Lower lobe of right lung (tissue), 2 donors: ENCODE measurements at places on chromosomes 7 and 10.

GRCh38 chr10:91198781-91199180 is 21.7 kb upstream of the PCGF5 start:
- DNase-seq, result no peak

- DNase-seq, result no peak
Observed at GRCh38 chr7:29478226-29478625, 85.4 kb upstream of the PRR15 start.

DNA sequence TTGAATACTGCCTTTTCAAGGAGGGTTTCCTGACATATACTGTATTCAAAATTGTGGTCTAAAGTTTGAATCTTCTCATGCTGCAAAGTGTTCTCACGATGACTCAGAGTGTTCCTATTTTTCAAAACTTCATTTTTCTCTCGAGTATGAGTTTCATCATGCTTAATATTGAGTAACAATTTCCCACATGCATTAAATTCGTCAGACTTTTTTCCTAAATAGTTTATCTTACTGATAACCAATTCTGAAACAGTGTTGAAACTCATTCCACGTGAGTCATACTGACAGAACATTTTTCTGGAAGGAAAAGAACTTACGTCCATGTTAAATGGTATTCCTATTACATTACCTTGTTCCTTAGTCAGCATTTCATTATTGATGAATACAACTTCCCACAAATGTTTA is 44.1 kb downstream of the ZNF33B start:
- no peak for DNase-seq

DNA sequence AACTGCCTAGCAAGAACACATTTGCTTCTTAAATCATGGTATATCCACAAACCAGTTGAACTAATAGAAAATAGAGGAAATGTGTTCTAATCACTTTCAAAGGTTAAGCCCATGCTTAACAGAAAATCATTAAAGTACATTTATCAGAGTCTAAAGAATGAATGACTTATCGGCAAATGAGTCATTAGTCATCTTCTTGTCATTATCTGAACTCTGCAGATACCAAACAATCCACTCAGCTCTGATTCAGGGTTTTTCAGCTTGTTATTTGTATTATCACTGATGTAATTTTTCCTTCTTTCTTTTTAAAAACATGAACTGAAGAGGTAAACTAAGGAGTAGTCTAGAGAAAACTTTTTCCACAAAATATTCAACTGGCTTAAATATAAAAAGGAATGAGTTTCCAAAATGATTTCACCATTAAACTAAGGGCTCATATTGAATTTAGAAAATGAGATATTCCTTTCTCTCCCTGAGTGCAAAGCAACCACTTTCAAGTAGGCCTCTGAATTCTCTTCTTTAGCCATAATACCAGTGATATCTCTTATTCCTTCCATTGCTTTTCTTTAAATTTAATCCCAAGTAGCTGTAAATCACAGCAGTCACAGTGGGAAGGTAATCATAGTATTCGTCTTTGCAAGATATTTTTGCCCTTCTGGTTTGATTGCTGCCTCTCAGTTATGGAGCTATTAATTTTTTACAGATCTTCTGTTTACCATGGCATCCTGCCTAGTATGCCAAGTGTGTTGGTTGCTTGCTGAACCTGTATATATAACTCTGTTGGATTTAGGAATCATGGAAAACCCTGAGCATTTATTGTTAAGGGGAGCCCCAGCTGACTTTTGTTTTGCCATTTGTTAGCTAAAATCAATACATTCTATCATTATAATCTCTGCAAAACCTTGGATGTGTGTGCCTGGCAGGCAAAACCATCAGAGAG is 125.1 kb downstream of the THSD7A start:
- no peak for DNase-seq

DNA sequence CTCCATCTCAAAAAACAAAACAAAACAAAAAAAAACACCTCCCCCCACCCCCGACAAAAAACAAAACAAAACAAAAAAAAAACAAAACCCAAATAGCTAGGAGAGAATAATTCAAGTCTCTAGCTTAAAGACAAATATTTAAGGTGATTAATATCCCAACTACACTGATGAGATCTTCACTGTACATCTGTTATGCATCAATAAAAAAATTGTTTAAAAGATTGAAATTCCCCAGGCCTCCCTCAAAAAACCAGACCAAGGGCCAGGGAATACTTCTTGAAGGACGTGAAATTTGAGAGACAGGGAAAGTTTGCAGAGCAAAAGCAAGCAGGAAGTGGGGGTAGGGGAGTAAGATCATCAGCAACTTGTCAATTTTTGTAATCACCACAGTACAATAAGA is 232.6 kb downstream of the REEP3 start:
- DNase-seq, result no peak

DNA sequence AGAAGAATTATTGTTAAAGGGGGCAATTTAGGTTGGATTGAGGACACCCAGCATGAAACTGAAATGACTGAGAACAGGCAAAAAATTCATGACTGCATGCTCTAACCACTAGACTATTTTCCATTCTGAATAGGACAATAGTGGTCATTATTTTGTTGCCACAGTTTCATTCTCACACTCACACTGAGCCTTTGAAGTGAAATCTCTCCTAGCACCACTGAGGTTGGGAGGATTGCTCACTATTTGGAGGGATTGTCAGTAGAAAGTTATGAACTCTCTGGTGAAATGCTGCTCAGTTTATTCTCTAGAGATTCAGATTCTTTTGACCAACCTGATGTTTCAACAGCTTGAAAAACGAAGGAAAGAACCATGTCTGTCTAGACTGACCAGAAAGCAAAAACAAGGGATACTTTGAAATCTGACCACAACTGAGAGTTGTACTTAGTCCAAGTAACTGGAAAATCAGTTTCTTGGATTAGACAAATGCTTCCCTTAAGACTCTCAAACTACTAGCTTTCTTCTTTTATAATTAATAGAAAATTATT is 191.2 kb downstream of the DYNC1I1 start:
- DNase-seq, result no peak

- no peak for DNase-seq
Observed at GRCh38 chr7:114818501-114818900, 103.4 kb upstream of the MDFIC start.

DNA sequence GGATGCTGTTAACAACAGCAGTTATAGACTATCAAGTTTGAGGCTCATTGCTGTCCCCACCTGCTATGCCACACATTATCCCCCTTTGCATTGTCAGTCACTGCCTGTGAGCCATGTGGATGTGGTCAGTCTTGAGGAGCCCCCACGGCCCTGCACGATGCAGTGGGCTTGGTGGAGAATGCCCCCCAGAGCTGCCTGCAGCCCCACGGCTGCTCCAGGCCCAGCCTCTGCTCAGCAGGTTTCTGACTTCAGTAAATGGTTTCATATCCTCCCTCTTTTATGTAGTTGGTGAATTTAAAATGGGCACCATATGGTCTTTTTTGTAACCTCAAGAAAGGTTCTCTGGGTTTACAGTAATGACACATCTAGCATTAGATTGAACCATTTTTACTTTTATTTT is 164.1 kb downstream of the EBF3 start:
- no peak for DNase-seq

- DNase-seq, result no peak
Observed at GRCh38 chr7:137774793-137775201, 72.0 kb downstream of the DGKI start.

DNA sequence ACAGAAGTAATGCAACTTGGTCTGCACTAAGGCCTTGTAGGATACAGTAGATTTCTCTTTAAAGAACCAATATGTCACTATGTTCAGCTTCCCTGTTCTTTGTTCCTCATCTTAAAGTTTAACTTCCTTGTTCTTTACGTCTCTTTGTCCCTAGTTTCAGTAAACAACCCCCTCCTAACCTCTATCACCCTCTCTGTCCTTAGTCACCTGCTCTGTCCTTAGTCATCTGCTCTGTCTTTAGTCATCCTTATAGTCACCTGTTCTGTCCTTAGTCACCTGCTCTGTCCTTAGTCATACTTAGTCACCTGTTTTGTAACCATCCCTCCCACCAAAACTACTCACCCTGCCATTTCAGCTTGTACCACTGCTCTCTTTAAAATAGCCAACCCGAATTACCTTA is 144.6 kb upstream of the TMEM106B start:
- DNase-seq, result no peak

DNA sequence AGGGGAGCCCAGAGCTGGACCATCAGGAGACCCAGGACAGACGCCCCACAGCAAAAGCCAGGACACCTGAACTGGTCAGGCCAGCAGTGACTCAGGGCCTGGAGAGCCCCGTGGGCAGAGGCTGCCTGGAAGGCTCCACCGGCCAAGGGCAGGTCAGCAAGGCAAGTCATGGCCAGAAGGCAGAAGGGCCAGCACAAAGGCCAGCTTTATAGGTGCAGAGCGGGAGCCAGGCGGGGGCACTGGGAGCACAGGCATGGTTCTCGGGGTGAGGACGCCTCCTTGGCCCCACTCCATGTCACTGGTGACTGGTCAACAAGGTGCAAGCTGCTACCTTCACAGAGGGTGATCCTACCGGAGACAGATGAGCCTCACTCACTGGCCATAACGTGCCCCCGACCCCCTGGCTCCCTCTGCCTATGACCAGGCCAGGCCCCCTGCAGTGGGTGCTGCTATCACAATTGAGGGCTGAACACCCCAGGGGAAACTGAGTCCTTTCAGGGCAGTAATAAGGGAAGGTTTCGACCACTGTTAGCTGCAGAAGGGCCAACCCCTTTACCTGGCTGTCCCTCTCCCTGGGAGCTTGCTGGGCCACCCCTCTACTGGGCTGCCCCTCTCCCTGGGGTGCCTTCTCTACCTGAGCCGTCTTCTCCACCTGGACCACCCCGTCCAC is 317.4 kb downstream of the PTPRN2 start:
- DNase-seq, result no peak

GRCh38 chr7:117682681-117683385 is 190.4 kb downstream of the CTTNBP2 start:
- DNase-seq, result no peak

DNA sequence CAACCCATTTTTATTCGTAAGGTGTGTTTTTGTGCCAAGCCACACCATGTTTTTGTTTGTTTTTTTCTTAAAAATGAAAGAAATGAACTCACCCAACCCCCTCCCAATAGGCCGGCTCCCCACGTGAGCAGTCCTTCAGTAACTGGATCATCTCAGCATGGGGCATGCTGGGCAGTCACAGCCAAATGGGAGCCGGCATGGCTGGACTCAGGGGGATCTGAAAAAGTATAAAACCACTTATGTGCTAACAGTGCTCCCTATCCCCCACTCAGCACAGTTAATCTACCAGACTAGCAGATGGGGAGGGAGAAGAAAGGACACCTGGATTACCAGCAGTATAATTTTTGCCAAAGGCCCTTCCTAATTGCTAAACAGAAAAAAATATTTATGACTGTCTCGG is 39.3 kb downstream of the BAZ1B start:
- no peak for DNase-seq

DNA sequence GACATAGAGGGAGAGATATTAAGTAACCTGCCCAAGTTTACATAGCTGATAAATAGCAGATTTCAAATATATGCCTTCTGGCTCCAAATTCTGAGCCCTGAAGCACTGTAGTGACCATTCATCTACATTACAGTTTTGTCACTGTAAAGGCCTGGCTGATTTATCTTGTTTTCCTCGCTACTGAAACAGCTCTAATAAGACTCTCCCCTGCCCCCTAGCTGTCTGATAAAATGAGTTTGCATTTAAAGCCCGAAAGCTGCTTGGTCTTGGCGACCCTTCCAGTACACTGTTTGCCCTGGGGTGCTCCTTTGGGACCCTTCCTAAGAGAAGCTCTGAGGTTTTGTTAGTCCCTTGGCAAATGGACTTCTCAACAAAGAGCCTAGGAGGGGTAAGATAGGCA is 59.7 kb upstream of the RAB11FIP2 start:
- DNase-seq, result no peak

DNA sequence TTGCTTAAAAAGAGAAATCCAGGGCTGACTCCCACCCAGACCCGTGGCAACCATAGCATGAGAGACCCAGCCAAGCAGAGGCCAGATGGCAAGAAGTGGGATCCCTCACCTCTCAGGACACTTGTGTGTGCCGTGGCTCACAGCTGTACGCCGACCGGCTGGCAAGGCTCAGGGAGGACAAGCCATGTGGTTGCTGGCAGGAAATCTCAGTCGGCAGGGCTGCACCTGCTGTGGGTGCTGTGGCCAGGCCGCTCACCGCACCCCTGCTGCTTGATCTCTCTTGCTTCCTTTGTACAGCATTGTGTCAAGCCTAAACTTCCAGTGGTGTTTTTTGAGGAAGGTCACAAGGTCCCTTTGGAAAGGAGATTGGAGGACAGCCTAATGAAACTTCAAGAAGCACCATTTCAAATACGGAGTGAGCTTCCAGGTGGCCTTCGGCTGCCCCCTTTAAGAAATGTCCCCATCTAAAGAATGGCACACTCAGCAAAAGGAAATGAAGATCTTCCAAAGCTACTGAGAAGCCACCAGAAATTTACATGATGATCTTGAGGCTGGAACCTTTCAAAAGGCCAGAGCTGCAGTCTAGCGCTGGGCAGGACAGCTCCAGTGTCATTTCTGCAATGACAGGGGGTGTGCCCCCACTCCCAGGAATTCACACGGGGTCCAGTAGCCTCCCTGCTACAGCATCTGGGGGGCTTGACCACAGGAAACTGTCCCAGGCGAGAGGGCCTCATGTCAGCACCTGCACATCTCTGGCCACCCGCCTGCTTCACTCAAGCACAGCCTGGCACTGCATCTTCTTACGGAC is 409.0 kb upstream of the MGMT start:
- no peak for DNase-seq

GRCh38 chr10:80201608-80202141 is 3.7 kb downstream of the ANXA11 start:
- DNase-seq, result peak; percentile 70

GRCh38 chr10:23966504-23967051 is 242.4 kb upstream of the KIAA1217 start:
- no peak for DNase-seq
